ENCODE measurements at places on chromosomes 6 and 20.

- no peak for DNase-seq
Observed at GRCh38 chr20:14937021-14937420, 599.6 kb upstream of the FLRT3 start.

GRCh38 chr6:139640448-139640847 lies 266.0 kb upstream of the CITED2 start:
- DNase-seq: no peak

DNA sequence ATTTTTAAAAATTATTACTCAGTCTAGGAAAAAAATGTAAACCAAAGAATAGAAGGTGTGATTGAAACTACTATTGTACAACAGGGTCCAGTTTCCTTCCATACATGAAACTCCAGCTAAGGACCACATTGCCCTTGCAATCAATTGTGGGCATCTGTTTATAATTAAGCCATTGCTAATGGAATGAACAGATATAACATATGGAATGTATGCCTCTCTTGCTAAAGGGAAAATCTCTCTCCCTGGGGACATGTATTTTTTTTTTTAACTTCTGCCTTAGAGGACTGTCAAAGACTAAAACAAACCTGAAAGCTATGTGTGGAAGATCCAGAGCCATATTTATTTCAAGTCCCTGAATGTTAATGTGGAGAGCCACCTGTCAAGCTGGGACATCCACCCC lies 336.8 kb upstream of the MANEA start:
- no peak for DNase-seq

DNA sequence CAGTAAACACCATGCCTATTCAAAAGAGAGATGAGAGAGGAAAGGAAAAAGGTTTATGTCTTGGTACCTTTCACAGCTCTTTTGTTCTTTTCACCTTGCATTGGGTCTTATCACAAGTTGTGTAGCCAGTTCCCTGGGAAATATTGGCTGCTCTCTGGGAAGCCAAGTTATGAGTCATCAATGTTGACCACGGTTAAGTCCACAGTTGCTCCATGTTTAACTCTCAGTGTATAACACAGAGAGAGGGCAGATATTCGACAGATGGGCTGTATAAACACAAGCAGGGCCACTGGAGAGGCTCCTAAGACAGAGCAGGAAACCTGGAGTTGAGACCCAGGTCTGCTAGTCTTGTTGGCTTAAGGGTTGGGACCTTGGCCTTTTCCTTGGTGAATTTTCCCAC lies 718.6 kb downstream of the QKI start:
- no peak for DNase-seq

DNA sequence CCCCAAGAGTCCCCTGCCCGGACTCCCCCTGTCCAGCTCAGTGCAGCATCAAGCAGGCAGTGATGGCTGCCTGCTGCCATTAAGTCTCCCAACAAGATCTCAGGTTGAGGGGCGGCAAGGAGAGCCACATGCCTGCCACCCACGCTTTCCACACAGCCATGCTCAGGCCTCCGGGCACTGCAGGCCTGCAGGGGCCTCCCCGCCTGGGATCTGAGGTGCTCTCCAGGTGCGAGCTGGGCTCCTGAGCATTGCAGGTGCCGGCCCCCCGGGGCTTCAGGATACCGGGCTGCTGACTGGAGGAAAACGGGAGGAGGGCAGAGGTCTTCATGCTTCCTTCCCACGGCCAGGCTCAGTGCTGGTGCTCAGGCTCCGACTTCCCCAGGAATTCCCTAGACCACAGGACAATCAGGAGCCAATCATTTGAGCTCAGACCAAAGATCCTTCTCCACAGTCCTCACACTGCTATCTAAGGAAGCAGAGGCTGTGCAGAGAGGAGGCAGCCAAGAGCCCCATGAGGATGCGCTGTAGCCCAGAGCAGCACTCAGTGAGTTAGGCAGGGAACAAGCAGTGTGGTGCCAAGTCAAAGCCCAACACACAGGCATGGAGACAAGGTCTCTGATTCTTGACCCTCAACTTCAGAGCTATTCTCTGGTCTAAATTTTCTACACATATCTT lies 52.7 kb downstream of the PYGB start:
- no peak for DNase-seq

DNA sequence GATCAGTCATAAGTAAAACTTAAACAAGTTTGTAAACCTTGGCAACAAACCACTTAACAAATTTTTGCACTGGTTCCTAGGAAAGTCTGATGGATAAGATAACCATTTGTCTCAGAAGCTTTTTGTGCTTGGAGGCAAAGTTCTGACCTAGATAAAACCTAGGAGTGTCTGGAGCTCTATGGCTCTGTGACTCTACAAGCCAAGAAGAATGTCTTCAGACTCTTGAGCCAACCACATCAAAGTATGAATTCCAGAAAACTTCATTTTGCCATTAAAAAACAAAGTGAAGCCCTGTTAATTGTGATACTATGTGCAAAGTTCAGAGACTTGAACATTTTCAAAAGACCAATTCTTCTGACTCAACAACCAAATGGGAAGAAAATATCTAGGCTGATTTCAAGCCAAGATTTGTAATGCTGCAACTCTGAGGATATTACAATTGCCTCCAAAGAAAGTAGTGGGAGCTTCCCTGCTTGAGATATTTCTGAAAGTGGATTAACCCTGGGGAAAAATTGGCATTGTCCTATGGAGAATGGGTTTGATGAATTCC lies 158.1 kb upstream of the FOXQ1 start:
- no peak for DNase-seq

DNA sequence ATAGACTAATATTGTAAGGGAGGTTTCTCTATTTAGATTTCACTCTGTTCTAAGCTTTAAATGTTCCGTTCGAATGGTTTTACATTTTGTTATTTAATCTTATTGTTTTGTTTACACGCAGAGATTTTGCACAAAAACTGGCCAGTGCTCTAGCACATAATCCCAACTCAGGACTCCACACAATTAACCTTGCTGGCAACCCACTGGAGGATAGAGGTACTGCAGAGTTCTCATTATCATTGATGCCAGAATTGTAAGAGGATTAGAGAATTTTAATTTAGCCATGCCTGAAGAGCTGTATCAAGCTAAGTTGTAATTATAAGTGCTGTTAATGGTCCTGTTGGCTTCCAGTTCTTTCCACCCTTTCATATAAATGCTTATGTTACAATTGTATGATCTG lies 179.7 kb upstream of the SCGN start:
- DNase-seq: no peak

DNA sequence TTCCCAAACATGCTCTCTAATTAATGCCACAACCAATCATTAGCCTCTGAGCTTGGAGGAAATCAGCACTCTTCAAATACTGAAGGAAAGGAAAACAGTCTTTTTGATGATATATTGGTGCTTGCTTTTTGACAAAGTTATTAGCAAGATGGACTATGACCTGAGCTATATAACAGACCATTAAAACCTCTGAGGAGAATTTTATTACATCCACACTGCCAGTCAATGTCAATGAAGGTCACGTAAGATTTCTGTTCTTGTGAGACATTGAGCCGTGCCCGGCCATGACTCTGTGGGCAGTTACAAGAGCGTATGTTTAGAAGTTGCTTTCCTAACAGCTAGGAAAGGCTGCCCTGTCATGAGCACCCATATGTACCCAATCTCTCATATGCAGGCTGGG lies 659.0 kb downstream of the UTRN start:
- DNase-seq: no peak

GRCh38 chr6:159033160-159034049 lies 11.4 kb downstream of the TAGAP start:
- DNase-seq: peak; percentile 26

- peak; percentile 41 for DNase-seq
Observed at GRCh38 chr6:70310063-70310694, 7.3 kb upstream of the COL9A1 start.

DNA sequence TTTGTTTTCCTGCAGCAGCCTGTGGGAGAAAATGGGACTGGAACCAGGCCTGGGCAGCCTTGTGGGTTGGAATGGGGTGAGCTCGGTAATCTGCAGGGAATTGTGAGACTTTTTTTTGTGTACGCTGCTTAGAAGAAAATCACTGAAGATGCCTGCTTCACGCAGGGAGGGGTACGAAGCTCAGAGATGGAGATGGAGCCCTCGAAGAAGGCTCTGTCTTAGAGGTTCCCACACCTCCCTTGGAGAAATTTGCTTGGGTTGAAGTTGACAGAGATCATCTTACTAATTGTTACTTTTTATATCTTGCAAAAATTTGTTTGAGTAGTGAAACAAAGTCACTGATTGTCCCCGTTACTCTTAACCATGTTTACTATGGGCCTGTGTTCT lies 894 bp downstream of the PYGB start:
- DNase-seq: no peak

GRCh38 chr20:4920131-4920530 lies 81.2 kb downstream of the SLC23A2 start:
- no peak for DNase-seq

GRCh38 chr6:167219967-167220512 lies 62.3 kb upstream of the GPR31 start:
- DNase-seq: no peak

DNA sequence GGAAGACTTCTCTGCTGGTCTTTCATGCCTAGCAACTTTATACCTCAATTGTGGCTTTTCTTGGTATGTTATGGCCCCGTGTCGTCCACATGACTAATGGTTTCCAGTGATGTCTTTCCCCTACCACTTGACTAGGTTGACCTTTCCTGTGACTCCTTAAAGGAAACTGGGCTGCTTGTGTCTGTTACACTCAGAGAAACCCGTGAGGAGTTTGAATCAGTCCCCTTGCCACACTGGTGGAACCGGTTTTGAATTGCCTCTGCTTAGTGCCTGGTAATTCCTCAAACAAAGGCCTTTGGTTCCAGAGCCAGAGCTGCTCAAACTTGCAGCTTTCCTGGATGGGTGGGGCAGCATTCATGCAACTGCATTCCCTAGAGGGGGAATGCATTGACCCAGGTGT lies 21.9 kb downstream of the ECT2L start:
- DNase-seq: peak; percentile 84

DNA sequence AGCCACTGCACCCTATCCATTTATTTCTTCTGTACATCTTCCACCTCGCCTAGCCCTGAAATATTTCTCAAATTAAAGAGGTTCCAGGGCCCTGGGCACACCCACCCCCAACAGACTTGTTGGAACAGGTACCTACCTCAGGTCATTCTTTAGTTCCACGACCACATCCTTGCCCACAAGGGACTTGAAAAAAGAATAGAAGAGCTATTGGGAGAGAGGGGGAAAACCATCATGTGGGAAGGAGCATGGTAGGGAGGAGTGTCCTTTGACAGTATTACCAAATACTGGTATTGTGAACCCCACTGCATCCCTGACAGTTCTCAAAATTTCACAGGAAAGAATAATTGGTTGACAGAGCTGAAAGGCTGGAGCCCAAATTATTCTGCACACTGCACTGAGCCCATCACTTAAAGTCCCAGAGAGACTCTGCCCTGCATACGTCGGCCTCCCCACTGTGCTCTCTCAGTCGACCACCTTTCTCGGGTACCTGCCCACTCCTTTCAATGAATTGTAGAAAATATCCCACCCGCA lies 762 bp downstream of the LSM2 start:
- DNase-seq: no peak

GRCh38 chr20:10347086-10347880 lies 86.7 kb downstream of the MKKS start:
- no peak for DNase-seq

GRCh38 chr20:50721881-50722281 lies 9.5 kb upstream of the PARD6B start:
- no peak for DNase-seq

DNA sequence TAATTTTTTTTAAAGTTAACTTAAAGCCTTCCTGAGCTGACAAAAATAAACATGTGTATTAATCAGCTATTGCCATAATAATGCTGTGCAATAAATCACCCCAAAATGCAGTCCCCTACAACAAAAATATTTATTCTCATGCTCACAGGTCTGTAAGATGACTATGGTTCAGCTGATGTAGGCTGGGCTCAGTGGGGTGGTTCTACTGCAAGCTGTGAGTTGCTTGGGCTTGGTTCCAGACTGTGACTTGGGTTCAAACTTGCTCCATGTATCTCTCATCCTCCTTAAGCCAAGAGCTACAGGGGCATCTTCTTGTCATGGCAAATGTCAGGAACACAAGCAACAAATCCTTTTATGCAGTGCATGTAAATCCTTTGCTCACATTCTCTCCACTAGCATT lies 644.3 kb downstream of the KIF16B start:
- DNase-seq: no peak

DNA sequence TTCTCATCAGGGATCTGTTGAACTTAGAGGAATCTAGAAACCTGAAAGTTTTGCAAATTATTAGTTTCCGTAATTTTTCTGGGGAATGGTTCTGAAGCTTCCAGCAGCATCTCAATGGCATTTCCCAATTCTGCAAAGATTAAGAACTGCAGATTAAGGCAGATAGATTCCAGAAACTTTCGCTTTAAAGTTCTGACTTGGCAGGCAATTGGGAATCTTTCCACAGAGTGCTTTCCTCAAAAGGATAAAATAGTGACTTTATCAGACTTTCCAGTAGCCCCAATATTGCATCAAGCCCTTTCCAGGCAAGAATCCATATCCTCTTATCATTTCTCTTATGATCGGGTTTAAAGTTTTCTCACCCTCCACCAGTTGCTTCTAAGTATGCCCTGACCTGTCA lies 261.1 kb downstream of the FNDC1 start:
- DNase-seq: no peak

DNA sequence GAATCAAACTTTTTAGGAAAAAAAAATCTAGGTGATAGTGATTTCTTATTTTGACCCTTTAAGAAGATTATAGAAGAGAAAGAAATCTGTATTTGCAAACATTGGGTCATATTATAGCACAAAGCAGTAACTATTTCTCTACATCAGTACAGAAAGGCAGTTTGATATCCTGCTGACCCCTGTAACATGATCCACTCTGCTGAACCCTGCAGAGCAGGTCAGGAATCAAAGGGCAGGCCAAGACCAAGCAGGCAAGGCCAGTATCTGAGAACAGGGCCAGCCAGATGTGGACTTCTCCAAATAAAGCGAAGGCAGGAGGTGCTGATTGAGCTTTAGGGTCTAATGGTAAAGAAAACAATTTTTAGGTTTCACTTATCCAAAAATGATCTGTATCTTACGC lies 239.4 kb downstream of the PTPRK start:
- no peak for DNase-seq

DNA sequence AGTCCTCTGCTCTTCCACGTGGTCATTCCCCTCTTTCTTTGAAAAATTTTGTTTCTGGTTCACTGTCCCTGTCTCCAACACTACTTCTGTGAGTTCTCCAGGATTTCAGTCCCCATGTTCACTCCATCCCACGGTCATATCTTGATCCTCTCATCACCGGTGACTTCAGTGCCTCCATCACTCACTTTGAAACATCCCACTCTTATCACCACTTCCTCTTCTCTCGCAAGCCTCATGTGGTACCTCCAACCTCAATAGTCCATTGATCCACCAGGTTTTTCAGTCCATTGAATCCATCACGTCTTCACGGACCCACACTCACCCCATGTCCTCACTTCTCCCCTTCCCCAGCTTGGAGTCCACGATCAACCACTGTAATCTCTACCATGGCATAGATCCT lies 64.8 kb downstream of the CARMIL1 start:
- DNase-seq: no peak

- peak; percentile 5 for DNase-seq
Observed at GRCh38 chr6:132456700-132457143, 55.4 kb upstream of the MOXD1 start.

DNA sequence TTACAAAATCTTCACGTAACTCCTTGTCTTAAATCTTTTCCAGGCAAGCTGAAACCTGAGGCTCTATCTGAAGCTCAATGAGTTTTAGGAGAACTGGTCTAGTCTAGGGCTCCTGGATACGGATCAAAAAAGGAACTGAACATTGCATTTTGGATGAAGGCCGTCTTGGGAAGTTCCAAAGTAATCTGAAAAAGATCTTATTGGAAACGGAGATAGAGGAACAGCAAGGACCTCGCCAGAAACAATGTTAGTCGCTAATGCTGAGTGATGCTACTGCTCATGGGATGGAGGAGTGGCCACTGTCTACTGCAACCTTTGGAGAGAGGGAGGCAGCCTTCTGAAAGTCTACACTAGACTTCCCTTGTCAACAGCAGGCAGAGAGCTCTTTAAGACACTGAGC lies 91.4 kb upstream of the ATXN1 start:
- no peak for DNase-seq

All from HCEC 1CT (cell line).